ENCODE measurements at places on chromosomes 2 and 18.

GRCh38 chr2:26018184-26019055, 15.5 kb upstream of the RAB10 start:
- no peak overlapping the region for H3K4me3 ChIP-seq
- DNase-seq, result no peak
- peaks cover 3% of the 10 kb centered on the region for H3K4me1 ChIP-seq
- no peaks in the 10 kb centered on the region for H3K36me3 ChIP-seq

DNA sequence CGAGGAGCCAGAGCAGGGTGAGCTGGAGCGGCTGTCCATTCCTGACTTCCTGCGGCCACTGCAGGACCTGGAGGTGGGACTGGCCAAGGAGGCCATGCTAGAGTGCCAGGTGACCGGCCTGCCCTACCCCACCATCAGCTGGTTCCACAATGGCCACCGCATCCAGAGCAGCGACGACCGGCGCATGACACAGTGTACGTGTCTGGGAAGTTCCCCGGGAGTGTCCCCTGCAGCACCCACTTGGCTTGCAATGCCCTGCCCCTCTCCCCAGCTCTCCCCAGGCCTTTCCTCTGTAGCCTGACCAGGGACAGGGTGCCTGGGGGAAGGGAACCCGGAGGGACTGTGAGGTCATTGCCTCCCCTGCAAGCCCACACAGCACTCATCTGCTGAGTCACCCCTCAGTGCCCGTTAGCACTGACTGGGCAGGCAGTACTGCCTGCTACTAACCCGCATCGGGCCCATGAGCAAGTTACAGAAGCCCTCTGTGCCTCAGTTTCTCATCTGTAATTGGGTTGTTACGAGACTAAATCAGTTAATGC, 29.4 kb upstream of the GMPPA start:
- peaks cover 6% of the 10 kb centered on the region for H3K27me3 ChIP-seq
- no peaks in the 10 kb centered on the region for H3K36me3 ChIP-seq
- H3K4me3 ChIP-seq, result no peak overlapping the region
- DNase-seq, result no peak

- no peak for DNase-seq
- H3K36me3 ChIP-seq, result no peaks in the 10 kb centered on the region
- peaks cover 34% of the 10 kb centered on the region for H3K27me3 ChIP-seq
- H3K4me3 ChIP-seq, result no peak overlapping the region
- no peak overlapping the region for H3K27ac ChIP-seq
These were observed 267.0 kb downstream of the SRBD1 start for GRCh38 chr2:45344071-45344470.

- no peaks in the 10 kb centered on the region for H3K36me3 ChIP-seq
- H3K27ac ChIP-seq, result peak overlapping the region; percentile 31
- peaks cover 9% of the 10 kb centered on the region for H3K27me3 ChIP-seq
- DNase-seq, result no peak
These were observed 193.7 kb upstream of the ID2 start for GRCh38 chr2:8488001-8488738.
